ENCODE measurements at places on chromosomes 2 and 18. TPM values are rescaled to one million over a fixed set of nuclear protein-coding genes. Genes with fewer than 3 reads are reported as not detected.

C2orf92 gene
- total RNA-seq: 3.3 TPM

IL36A gene
- not detected for total RNA-seq

C2orf66 gene
- total RNA-seq: 0.51 TPM

SIX3 gene
- total RNA-seq: 0.07 TPM

DNAJC5G gene
- not detected for total RNA-seq

SEPTIN10 gene
- 36.1 TPM for total RNA-seq

UGT1A4 gene
- not detected for total RNA-seq

ANKRD44 gene
- total RNA-seq: 28.7 TPM

KIAA2012 gene
- not detected for total RNA-seq

ADI1 gene
- total RNA-seq: 89.8 TPM

XIRP2 gene
- 0.11 TPM for total RNA-seq

FBXO48 gene
- 0.52 TPM for total RNA-seq

GMCL1 gene
- 12.7 TPM for total RNA-seq

MORN2 gene
- total RNA-seq: 9.6 TPM

PRKAG3 gene
- not detected for total RNA-seq

UGT1A8 gene
- 0.46 TPM for total RNA-seq

PFN4 gene
- 0.44 TPM for total RNA-seq

SPR gene
- 69.4 TPM for total RNA-seq

BMP10 gene
- not detected for total RNA-seq

LBX2 gene
- not detected for total RNA-seq

C18orf32 gene
- 5.7 TPM for total RNA-seq

Measured in PC-3 (cell line).